Inflammatory macrophage treated with lipopolysaccharide for 1 hour (primary cell): ENCODE measurements at places on chromosomes 3 and 15.
A peak's percentile ranks its signal among the peaks of the same experiment; 100 is the strongest.

- peak; percentile 23 for DNase-seq
These were observed 12.1 kb upstream of the CX3CR1 start for GRCh38 chr3:39291903-39292329.

GRCh38 chr3:132721479-132722164 lies 587 bp downstream of the NPHP3 start:
- peak; percentile 46 for DNase-seq

DNA sequence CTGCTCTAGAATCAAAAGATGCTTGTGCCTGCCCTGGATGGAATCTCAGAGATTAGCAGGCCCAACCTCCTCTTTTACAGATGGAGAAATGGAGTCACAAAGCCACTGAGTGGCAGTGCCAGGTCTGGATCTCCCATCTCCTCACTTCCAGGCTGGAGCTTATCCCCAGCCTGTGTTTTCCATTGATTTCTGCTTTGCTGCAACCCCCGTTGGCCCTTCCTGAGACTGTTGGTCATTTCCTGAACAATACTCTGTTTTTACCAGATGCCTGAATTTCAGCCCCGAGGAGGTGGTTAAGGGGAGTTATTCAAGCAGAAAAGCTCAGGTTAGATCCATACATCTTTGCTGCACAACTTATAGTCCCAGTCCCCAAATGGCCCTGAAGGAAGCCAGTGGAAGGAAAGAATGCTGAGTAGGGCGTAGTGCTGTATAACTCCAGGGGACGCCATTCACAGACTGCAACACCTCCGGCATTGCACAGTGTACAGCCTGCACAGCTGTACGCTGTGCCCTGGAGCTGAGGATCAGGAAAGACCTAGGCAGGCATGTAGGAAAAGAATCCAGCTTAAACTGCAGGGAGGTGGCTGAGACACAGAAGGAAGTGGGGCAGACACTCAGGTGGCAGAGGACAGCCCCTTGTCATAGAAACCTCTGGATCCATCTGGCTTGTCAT lies 77.5 kb downstream of the RPLP1 start:
- no peak for DNase-seq

- DNase-seq, result no peak
These were observed 63.6 kb upstream of the BOC start for GRCh38 chr3:113147681-113148261.

DNA sequence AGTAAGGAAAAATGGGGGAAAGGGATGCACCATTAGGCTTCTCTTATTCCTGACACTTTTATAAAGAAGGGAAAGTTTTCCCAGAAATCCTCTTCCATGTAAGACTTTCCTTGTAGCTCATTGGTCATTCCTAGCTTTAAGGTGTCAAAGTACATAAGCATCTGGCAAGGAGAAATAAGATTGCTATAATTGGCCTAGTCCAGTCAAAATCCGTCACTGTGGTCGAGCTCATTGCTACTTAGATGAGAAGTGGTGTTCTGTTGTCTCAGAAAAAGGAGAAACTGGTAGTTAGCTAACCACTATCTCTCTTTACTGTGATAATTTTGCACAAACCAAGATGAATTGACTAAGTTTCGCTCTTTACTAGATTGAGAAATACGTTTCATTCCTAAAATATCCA lies 370.1 kb downstream of the CNTN4 start:
- DNase-seq, result no peak

DNA sequence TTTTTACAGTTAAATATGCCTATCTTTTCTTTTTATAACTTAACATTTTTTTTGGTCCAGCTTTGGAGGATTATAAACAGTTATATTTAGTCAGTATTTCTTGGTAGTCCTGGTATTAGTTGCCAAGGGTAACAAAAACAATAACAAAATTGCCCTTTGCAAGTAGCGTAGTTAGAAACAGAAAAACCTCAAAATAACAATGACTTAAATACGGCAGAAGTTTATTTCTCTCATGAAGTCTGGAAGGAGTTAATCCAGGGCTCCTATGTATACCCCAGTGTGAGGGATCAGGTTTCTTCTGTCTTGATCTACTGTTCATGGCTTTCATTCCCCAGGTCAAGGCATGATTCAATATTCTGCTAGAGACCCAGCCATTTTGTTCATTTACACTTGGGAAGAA lies 14.1 kb upstream of the MYH15 start:
- no peak for DNase-seq

DNA sequence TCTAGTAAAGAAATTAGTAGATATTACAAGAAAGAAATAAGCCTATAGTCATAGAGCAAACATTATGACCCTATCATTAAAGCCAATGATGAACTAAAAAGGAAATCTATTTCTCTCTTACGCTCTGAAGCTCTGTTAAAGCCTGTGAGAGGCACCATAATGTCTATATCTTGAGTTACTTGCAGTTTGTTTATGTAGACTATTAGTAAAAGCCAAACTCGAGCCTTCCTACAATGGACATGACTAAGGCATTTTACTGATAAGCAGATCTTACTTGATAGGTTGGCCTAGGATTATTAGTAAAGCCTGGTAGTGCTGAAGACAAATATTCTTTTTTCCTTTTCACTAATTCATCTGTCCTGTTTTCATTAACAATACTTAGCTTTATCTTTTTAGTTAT lies 32.7 kb downstream of the LRRC3B start:
- DNase-seq, result no peak

- no peak for DNase-seq
These were observed 11.6 kb downstream of the PSMD6 start for GRCh38 chr3:64011685-64012084.

GRCh38 chr15:64121614-64122013 lies 25.8 kb downstream of the SNX1 start:
- DNase-seq, result no peak
